ENCODE measurements at places on chromosomes 3 and 15.

DNA sequence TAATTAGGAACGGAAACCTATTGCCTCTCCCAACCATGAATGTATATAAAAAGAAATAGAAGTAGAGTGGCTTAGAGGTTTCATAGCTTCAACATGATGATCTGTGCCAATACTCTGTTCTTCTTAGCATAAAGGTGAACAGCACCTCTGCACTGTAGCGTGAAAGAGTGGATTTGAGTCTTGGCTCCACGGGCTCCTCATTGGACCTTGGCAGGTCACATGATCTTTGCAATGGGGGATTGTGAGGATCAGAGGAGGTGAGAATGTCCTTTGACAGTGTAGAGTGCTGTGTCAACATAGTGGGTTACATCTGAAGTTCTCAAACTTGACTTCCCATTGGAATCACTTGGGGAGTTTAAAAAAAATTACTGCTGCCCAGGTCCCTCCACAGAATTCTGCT is 51.4 kb downstream of the FEM1B start:
- no peak for DNase-seq
- H3K36me3 ChIP-seq: no peaks in the 10 kb centered on the region
- no peak overlapping the region for H3K4me3 ChIP-seq
- no peak overlapping the region for H3K27ac ChIP-seq
- H3K4me1 ChIP-seq: peaks cover 48% of the 10 kb centered on the region

DNA sequence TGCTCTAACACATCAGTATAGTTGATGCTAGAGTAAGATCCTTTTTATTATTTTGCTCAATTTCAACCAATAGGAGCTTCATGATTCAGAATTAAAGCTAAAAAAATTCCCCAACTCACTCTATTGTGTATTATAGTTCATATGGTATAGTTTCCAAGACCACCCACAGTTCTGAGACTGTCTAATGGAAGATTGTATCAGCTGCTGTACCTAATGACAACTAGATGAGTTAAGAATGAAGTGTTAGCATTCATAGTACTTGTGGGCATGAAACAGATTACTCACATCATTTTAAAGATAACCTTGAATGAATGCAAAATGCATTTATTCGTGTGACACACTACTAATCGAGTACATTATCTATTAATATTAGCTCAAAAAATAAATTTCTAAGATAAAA is 289.9 kb upstream of the ATP11B start:
- no peak for DNase-seq
- H3K27ac ChIP-seq: no peak overlapping the region
- no peak overlapping the region for H3K4me3 ChIP-seq
- H3K4me1 ChIP-seq: no peaks in the 10 kb centered on the region

- H3K27ac ChIP-seq: peak overlapping the region; percentile 45
- no peak overlapping the region for H3K4me3 ChIP-seq
- no peak for DNase-seq
- no peaks in the 10 kb centered on the region for H3K36me3 ChIP-seq
- peaks cover 51% of the 10 kb centered on the region for H3K4me1 ChIP-seq
Measured at GRCh38 chr15:31399544-31400171, 73.0 kb downstream of the KLF13 start.

DNA sequence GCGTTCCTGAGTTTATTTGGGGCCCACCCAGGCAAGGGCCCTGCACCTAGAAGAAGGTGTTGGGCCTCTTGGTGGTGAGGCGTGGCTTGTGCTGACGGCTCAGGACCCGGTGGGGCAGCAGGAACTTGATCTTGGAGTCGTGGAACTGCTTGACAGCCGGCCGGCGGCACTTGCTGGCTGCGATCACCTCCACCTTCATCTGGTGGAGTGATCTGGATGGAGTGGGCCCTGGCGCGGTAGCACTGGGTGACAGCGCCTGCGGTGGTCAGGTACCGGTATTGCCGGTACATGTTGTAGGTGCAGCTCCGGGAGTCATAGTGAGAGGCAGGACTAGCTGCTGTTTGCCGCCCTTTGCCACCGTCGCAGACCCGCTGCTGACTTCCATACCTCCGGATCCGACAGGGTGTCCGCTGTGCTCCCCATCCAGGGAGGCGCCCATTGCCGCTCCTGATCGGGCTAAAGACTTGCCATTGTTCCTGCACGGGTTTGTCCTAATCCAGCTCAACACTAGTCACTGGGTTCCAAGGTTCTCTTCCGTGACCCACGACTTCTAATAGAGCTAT is 136.8 kb downstream of the ANO10 start:
- H3K4me3 ChIP-seq: no peak overlapping the region
- no peak overlapping the region for H3K27ac ChIP-seq
- H3K4me1 ChIP-seq: peaks cover 15% of the 10 kb centered on the region
- no peak for DNase-seq
- no peaks in the 10 kb centered on the region for H3K27me3 ChIP-seq
- peaks cover 9% of the 10 kb centered on the region for H3K36me3 ChIP-seq

GRCh38 chr15:32867313-32867626 is 149.5 kb downstream of the GREM1 start:
- no peaks in the 10 kb centered on the region for H3K36me3 ChIP-seq
- no peak overlapping the region for H3K27ac ChIP-seq
- DNase-seq: no peak
- no peaks in the 10 kb centered on the region for H3K4me1 ChIP-seq
- no peak overlapping the region for H3K4me3 ChIP-seq

DNA sequence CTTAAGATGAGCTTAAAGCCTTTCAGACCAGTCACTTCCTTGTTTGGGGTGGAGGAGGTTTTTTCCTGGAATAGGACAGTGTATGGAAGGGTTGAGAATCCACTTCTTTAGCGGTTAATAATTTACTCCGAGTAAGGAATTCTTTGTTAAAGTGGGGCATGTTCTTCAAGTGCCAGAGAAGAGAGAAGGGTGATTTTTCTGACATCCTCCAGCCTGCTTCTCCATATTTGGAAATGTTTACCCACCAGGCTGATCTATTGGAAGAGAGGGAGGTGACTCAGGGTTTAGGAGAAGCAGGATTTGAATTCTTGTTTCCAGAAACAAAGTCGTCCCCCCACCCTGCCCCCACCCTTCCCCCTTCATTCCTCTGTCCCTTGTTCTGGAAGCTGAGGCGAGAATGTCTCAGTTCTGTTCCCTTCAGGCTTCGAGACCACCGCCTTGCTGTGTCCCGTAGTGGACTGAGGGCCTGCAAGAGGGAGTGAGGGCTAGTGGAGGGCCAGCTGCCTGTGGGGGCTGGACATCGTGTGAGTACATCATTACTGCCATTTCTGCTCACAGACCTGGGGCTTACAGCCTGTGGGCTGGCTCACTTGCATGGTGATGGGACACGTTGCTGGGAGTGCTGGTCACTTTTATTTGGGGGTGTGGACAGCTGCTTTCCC is 58.5 kb downstream of the LPP start:
- H3K27ac ChIP-seq: no peak overlapping the region
- H3K4me3 ChIP-seq: no peak overlapping the region

DNA sequence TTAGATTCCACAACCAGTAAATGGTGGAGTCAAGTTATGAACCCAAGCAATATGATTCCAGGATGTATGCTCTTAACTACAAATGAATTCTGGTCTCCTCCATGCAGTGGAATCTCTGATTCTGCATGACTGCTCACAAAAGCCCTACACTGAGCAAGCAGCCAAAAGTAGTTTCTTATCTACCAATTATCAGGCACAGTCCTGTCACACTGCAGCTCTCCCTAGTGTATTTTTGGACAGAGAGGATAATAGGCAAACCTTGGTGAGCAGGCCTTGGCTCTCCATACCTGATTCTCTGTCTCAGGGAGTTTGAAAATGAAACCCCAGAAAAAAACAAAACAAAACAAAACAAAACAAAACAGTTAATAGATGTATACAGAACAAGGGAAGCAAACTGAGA is 3.5 kb upstream of the SSR3 start:
- H3K4me1 ChIP-seq: peaks cover 35% of the 10 kb centered on the region
- H3K4me3 ChIP-seq: no peak overlapping the region
- peaks cover 26% of the 10 kb centered on the region for H3K27me3 ChIP-seq
- no peak overlapping the region for H3K27ac ChIP-seq
- DNase-seq: no peak
- H3K36me3 ChIP-seq: peaks cover 5% of the 10 kb centered on the region

DNA sequence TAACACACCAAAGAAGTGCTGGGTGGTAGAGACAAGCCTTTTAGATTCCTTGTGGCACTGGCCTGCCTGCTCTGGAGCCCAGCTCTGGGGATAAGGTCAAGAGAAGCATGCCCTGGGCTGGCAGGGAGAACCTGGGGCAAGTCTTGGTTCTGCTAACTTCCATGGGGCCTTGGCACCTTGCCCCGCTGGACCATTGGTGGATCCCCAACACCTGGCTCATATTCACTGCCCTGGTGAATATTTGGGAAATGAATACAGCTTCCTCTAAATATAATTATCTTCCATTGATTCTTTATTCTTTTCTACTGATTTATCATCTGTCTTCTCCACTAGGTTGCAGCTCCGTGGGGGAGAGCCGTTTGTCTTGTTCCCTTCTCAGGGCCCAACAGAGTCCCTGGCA is 89.5 kb downstream of the RAB11A start:
- peaks cover 46% of the 10 kb centered on the region for H3K27me3 ChIP-seq
- no peaks in the 10 kb centered on the region for H3K4me1 ChIP-seq
- DNase-seq: no peak
- H3K27ac ChIP-seq: no peak overlapping the region
- H3K36me3 ChIP-seq: no peaks in the 10 kb centered on the region

DNA sequence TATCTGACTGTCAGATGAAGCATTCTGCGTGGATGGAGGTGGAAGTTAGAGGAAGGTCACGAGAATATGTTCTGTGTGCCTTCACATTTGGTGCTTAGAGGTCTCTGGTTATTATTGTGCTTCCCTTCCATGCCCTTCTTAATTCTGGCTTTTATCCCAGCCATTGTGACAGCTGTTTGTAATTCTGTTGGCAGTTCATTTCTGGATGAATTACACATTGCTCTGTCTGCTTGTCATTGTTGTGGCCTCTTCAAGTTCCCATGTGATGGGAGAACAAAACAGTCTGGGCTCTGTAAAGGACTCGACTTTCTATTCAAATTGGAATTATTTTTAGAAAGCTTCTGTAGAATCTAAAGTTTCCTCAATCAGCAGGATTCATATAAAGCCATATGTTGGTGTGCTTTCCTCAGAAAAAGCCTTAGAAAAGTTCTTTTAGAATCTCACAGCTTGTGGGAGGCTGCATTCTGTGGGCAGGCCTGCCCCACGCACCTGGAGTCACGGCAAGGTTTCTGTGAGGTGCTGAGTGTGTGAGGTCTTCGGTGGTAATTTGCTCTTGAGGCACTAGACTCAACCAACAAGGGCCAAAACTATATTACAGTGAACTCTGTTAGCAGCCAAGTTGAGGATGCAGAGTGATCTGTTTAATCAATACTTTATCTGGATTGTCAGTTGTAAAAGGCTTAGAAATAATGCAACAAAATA is 397.4 kb upstream of the AZI2 start:
- no peak for DNase-seq
- H3K36me3 ChIP-seq: no peaks in the 10 kb centered on the region
- H3K27ac ChIP-seq: no peak overlapping the region
- no peak overlapping the region for H3K4me3 ChIP-seq
- no peaks in the 10 kb centered on the region for H3K27me3 ChIP-seq

GRCh38 chr3:134378818-134379217 is 4.6 kb upstream of the AMOTL2 start:
- peaks cover 13% of the 10 kb centered on the region for H3K4me1 ChIP-seq
- DNase-seq: no peak
- no peaks in the 10 kb centered on the region for H3K36me3 ChIP-seq
- no peak overlapping the region for H3K4me3 ChIP-seq
- no peak overlapping the region for H3K27ac ChIP-seq
- peaks cover 79% of the 10 kb centered on the region for H3K27me3 ChIP-seq

DNA sequence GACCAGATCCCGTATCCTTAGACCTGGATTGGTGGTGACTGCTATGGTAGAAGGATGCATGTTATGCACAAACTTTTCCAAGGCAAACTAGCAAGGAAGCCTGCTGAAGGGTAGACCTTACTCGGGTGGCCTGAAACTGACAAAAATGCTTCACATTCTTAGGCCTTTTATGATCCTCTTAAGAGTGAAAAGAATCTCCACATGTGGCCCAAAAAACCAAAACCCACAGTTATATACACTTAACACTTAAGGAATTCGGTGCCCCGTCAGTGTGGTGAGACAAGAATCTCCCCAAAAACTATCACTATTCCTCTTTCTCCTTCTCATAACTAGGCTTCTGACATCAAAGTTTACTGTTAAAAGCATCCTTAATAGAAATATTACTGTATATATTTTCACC is 130.1 kb upstream of the SOX2 start:
- no peaks in the 10 kb centered on the region for H3K4me1 ChIP-seq
- no peak overlapping the region for H3K27ac ChIP-seq
- no peak overlapping the region for H3K4me3 ChIP-seq
- DNase-seq: no peak

DNA sequence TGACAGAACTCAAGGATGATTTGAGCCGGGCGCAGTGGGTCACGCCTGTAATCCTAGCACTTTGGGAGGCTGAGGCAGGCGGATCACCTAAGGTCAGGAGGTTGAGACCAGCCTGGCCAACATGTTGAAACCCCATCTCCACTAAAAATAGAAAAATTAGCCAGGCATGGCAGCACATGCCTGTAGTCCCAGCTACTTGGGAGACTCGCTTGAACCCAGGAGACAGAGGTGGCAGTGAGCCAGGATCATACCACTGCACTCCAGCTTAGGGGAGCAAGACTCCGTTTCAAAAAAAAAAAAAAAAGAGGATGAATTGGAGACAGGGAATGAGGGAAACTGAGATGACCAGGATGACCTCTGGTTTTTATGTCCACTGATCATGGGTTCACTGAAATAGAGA is 60.4 kb upstream of the CDIN1 start:
- H3K4me3 ChIP-seq: no peak overlapping the region
- no peak overlapping the region for H3K27ac ChIP-seq
- H3K36me3 ChIP-seq: no peaks in the 10 kb centered on the region
- no peak for DNase-seq
- H3K4me1 ChIP-seq: no peaks in the 10 kb centered on the region

- no peak for DNase-seq
- H3K27me3 ChIP-seq: no peaks in the 10 kb centered on the region
- H3K4me3 ChIP-seq: no peak overlapping the region
Measured at GRCh38 chr15:92075764-92076163, 222.3 kb downstream of the SLCO3A1 start.

DNA sequence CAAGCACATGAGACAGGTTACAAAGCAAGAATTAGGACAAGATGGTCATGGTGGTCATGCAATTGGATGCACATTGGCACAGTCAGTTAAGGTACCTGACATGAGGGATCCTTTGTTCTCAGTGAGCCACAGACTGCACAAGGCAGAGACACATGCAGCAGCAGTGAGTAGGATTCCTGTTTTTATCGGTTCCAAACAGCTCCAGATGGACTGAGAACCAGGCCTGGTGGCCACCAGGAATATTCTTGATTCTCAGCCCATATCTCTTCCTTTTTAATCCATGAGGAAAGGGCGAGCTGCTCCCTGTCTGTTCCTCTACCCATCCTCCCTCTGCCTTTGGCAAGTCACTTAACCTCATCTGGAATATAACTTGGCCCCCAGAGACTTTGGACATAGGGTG is 410.8 kb downstream of the GAP43 start:
- H3K27me3 ChIP-seq: no peaks in the 10 kb centered on the region
- no peak overlapping the region for H3K27ac ChIP-seq
- H3K36me3 ChIP-seq: no peaks in the 10 kb centered on the region
- no peaks in the 10 kb centered on the region for H3K4me1 ChIP-seq
